GM13976 (cell line): ENCODE measurements at places on chromosomes 7 and 10.

DNA sequence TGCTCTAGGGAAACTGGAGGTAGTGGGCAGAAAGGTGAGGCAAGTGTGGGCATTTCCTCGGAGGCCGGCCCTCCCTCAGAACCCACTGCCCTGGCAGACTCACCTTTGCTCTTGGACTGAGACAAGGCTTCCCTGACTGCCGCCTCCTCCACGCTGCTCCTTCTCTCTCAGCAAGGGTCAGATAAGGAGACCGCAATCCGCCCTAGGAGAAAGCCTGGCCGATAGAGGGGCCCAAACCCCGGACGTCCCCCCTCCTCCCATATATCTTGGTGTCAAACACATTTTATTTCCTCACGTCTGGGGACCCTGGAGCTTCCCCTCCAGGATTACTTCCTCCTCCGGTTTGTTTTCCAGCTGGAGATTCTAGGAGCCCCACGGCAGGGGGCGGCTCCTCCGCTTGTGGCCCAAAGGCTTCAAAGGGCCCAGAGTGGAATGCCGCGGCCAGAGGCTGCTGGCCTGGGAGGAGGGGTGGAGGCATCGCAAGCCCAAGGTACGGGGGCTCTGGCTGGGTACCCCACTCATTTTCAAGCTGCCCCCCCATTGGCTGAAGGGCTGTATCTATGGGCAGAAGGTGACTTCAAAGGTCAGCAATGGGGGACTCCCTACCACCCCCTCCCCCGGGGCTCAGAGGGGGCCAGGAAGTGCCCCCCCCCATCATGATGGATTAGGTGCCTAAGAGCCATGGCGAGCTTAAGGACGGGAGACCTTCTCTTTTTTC lies 31.7 kb upstream of the LBX1 start:
- DNase-seq: no peak

- DNase-seq: no peak
Measured at GRCh38 chr7:91570560-91570959, 306.3 kb downstream of the FZD1 start.

DNA sequence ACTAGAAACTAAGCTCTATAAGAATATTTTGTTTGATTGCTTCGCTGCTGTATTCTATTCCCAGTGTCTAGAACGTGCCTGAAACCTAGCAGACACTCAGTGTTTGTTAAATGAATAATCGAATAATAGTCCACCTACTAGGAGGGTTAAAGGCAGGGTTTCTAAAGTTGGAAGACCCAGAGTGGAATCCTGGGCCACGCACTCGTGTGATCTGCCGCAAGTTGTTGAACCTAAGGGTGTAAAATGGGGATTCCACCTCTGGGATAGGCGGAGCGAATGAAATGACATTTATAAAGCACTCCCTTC lies 702 bp upstream of the AGFG2 start:
- no peak for DNase-seq

- no peak for DNase-seq
Measured at GRCh38 chr7:108413782-108414492, 42.3 kb downstream of the NRCAM start.

DNA sequence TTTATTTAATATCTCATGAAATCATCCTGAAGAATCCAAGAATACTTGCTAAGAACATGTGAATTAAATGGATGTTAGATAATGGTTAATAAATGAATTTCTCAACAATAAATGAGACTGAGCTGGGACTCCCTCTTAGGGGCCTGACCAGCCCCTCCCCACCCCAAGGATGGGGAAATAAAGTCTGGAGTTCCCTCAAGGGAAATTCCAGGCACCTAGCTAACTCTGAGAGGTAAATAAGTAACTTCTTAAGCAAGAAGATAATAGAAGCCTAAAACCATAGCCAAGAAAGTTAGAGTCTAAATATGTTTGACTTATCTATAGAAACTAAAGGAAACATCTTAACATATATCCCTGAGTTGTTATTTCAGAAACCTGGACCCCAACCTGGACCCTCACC lies 32.2 kb upstream of the PPP1R9A start:
- no peak for DNase-seq
